Keratinocyte (primary cell): ENCODE measurements at places on chromosomes 2 and 18.
A peak's percentile ranks its signal among the peaks of the same experiment; 100 is the strongest.

DNA sequence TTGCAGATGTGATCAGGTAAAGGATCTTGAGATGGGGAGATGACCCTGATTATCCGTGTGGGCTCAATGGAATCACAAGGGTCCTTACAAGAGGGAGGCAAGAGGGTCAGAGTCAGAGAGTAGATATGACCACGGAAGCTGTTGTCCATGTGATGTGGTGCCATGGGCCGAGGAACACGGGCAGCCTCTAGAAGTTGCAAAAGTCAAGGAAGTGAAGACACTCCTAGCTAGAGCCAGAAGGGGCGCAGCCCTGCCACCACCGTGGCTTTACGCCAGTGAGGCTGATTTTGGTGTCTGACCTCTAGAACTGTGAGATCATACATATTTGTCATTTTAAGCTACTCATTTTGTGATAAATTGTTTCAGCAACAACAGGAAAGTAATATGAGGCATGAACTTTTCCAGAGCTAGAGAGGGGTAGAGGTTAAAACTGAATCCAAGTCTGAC is 114.4 kb downstream of the CAPN13 start:
- no peak for DNase-seq

DNA sequence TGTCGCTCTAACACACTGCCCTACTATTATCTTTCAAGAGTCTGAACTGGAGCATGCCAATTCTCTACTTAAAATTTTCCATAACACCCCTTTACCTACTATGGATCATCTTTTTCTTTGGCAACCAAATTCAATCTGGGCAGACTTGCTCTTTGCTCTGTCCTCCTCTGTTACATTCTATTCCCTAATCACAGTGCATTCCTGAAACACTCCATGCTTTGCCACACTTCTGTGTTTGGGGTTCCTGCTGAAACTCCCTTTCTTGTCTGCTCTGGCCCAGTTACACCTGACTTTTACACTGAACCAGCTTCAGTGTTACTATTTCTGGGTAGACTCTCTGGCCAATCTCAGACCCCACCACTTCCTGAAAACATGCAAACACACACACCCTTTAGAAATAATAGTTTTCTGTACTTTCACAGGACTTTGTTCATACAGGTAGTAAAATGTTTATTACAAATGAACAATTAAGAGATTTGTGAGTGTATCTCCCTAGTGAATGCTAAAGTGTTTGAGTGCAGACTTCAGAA is 119.9 kb upstream of the DCC start:
- no peak for DNase-seq

DNA sequence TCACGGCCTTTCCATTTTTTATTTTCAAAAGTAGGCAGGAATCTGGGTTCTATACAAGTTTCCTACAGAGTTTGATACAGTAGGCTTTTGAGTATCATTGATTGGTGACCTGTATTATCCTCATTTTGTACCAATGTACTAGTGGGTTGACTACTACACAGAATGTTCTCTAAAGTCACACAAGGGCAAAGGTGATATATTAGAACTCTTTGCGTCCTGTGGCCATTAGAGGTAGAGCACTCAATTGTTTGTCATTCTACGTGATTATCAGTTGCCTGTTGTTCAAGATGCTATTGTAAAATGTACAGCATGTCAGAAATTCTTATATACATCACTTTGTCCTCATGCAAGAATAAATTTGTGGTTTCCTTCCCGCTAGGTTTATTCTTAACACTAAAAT is 24.8 kb downstream of the WDR75 start:
- no peak for DNase-seq

DNA sequence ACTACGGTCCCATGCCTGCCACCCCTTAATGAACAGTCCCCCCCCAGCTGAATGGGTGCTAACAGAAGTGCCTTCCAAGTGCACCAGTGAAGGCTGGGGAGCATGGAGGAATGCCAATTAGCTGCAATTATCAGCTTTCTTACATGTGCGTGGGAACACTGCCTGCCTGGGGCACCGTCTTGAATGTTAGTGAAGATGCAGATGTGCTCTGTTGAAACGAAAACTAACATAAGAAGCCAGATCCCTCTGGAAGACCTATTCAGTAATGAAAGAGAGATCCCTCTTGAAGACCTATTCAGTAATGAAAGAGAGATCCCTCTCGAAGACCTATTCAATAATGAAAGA is 154.5 kb downstream of the CLIP4 start:
- DNase-seq, result no peak

DNA sequence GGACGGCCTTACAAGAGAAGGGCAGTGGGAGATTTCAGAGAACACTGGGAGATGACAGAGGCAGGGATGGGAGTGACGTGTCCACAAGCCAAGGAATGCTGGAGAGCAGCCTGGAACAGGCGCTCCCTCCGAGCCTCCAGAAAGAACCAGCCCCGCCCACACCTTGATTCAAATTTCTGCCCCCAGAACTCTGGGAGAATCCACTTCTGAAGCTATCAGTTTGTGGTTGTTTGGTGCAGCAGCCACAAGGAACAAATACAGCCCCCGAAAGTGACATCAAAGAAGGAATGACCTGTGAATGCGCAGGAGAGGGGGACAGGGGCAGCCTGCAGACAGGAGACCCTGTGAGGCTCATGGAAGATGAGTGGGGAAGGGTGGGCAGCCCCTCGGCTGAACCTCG is 67.3 kb downstream of the TWIST2 start:
- no peak for DNase-seq

DNA sequence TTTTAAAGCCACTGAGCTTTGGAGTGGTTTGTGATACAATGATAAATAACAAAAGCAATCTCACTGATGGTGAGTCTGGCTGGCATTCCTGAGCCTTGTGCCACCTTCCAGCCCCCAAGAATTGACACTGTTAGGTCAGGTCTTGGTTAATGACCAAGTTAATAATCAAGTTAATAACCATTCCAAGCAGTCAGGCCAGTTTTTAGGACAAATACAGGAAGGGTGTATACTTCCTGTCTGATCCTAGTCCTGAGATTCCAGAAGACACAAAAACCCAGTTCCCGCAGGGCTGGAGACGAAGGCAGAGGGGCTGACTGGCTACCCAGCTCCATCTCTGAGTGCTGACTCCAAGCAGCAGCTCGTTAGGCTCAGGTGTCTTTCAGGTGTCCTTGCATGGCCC is 74.6 kb upstream of the LAPTM4A start:
- no peak for DNase-seq

- no peak for DNase-seq
Measured at GRCh38 chr2:205994344-205994743, 91.6 kb downstream of the INO80D start.

DNA sequence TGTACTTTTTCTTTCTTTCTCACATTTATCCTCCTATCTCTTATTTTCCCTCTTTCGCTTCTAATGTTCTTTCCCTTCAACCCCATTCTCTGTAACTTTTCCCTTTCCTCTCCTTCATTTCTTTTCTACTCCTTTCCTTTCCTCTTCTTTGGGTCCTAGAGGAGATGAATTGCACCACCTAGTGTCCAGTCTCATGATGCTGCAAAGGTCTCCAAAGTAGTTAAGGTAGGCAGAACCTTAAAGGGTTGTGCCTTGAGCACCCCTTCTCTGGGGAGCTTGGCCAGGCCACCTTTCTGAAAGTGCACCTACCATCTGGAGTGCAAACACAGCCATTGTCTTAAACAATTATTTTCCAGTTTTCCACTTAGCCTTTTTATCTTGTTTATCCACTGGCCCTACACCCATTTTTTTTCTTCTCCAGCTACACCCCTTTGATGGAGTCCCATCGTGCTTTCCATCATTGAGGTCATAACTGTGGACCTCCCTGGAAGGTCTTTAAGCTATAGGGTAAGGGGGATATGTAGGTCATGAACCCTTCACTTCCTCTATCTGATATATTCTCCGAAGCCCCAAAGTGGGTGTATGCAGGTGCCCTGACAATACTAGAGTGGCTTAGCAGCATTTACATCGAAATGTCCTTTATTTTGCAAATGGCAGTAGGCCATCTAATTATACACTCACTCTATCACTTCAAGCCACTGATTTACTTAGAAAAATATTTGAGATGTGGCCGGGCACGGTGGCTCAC is 155.9 kb downstream of the ESCO1 start:
- DNase-seq, result peak; percentile 17

DNA sequence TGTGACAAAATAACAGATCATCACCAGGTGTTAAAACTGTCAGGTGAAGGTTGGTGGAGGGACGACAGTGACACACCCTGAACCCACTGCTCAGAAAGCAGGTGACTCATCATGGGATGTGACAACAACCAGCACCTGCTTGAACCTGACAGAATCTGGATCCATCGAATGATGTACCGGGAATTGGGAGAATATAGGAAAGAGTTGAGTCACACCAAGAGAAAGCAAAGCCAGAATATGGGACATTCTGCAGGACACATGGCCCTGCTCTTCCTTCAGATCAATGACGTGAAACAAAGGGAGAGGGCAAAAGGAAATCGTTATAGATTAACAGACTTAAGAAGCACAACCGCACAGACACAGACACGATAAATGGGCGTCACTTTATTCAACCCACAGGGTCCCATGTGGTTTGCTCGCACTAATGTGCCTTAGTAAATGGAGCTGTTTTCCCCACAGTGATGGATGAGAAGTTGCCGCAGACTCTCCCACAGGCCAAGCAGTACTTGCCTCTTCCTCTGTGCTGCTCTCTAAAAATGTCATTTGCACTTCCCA is 100.1 kb downstream of the CRACDL start:
- no peak for DNase-seq

DNA sequence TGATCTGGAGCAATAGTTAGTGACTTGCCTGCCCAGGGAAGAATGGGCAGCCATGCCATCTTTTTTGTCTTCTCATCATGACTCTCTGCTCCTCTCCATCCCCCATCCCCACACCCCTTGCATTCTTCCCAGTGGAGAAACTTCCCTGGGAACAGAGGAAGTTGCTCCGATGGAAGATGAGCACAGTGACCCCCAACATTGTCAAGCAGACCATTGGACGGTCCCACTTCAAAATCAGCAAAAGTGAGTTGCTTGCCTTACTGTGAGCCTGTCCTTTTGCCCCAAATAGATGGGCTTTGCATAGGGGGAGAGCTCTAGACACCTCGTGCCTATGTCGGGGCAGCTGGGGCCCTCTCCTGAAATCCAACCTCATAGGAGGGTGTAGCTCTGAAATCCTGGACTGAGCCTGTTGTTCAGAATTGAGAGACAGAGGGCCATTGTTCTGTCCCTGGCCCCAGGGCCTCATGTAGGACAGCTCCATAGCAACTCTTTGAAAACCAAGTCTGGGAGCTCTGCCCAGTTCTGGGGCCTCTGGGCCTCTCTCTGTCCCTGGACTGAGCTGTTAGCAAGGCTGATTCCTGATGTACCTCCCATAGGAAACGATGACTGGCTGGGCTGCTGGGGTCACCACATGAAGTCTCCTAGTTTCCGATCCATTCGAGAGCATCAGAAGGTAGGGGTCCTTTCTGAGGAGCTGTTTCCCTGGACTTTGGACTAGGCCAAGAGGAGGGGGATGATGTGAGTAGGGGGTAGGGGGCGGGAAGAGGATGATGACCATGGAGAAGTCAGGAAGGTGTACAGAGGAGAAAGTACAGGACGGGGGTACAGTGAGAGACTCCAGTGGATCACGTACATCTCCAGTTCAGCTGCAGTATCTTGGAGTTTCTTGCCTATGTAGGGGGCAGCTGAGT is 35.2 kb downstream of the TTLL4 start:
- DNase-seq, result no peak

GRCh38 chr18:60099709-60100108 is 199.9 kb downstream of the PMAIP1 start:
- no peak for DNase-seq

DNA sequence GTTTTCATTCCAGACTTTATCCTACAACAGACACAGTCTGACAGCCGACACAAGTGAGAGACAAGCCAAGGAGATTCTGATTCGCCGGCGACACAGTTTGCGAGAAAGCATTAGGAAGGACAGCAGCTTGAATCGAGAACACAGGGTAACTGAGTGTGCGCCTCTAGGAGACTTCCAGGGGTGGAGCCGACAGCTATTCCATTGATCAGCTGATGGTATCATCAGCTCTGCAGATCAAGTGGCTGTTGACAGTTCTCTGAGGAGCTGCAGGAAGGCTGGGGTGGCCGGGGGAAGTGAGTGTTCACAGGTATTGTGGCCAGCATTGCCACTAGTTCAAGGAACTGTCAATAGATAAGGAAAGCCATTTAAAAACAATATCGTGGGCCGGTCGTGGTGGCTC is 57.3 kb upstream of the TMEM182 start:
- DNase-seq, result no peak

- DNase-seq, result no peak
Measured at GRCh38 chr18:73707035-73707434, 440.6 kb downstream of the FBXO15 start.
